CD8-positive, alpha-beta memory T cell (primary cell): ENCODE measurements at places on chromosomes 12 and 14. TPM values are rescaled to one million over a fixed set of nuclear protein-coding genes. Genes with fewer than 3 reads are reported as not detected.

Gene TAC3
- not detected for polyA plus RNA-seq

Gene RHOF
- 139 TPM for polyA plus RNA-seq

Gene SOX5
- not detected for polyA plus RNA-seq

Gene KLHL33
- polyA plus RNA-seq = 0.12 TPM

Gene CALCOCO1
- 73.9 TPM for polyA plus RNA-seq

Gene RNASE2
- not detected for polyA plus RNA-seq

Gene UTP20
- polyA plus RNA-seq = 5.8 TPM

Gene SDSL
- polyA plus RNA-seq = not detected

Gene PAPLN
- 0.23 TPM for polyA plus RNA-seq

Gene KCNC2
- not detected for polyA plus RNA-seq

Gene VDR
- polyA plus RNA-seq = 0.54 TPM

Gene TSPAN8
- not detected for polyA plus RNA-seq

Gene FBLN5
- polyA plus RNA-seq = 12.1 TPM
